ENCODE measurements at places on chromosomes 4 and X. TPM values are rescaled to one million over a fixed set of nuclear protein-coding genes. Genes with fewer than 3 reads are reported as not detected.
A peak's percentile ranks its signal among the peaks of the same experiment; 100 is the strongest.

GRCh38 chr4:128354205-128354821 lies 66.7 kb upstream of the PGRMC2 start:
- DNase-seq, result no peak

Gene FOXP3
- total RNA-seq, result 0.37 TPM

DNA sequence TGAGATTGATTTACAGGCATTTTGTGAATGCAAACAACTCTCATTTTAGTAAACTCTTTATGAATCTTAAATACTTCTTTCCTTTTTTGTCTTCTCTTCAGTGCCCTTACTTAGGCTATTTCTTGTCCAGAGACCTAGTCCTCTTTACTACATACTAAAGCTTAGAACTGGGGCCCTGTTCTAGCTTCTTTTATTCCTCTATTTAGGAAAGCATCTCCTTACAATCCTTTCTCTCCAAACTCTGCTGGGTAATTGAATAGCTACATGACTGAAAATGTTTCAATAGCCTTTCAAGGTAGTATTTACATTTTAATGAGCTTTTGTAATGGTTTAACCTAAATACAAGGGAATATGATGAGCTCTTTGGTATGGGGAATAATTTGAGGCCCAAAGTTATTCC lies 1701.5 kb upstream of the TENM3 start:
- DNase-seq, result no peak

Gene AFF2
- 7.3 TPM for total RNA-seq

GRCh38 chr4:173575482-173576152 lies 45.6 kb upstream of the HAND2 start:
- DNase-seq, result no peak

DNA sequence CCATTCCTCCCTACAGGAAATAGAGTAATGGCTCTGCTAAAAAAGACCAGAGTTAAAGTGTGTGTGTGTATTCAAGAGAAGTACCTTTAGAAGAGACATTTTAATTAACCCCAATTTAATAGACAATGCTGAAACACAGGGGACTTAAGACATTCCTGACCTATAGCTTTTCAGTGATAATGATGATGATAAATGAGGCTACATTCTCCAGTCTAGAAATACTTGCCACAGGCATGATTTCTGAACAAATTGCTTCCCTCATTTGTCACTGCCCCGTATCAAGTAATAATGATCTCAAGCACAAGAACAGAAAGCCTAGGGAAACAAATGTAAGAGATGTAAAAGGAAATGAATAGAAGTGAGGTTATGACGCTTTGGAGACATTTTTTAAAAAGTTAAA lies 117.1 kb downstream of the UNC5C start:
- no peak for DNase-seq

DNA sequence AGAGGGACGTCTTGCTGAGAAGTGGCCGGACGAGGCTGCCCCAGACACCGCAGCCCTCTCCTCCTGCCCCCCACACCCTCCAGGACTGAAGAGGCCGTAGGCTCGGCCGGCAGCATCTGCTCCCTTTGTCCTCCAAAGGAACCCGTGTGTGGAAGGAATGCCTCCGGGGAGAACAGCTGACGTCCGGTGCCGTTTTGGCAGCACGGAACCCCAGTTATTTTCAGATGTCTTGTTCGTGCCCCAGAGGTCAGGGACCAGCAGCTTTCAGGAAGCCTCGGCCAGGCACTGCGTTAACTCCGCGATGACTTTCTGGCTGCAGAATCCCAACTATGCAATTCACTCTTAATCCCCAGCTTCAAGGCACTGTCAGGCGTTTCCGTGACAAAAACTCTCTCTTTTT lies 10.9 kb upstream of the PPP2R3B start:
- peak; percentile 59 for DNase-seq

DNA sequence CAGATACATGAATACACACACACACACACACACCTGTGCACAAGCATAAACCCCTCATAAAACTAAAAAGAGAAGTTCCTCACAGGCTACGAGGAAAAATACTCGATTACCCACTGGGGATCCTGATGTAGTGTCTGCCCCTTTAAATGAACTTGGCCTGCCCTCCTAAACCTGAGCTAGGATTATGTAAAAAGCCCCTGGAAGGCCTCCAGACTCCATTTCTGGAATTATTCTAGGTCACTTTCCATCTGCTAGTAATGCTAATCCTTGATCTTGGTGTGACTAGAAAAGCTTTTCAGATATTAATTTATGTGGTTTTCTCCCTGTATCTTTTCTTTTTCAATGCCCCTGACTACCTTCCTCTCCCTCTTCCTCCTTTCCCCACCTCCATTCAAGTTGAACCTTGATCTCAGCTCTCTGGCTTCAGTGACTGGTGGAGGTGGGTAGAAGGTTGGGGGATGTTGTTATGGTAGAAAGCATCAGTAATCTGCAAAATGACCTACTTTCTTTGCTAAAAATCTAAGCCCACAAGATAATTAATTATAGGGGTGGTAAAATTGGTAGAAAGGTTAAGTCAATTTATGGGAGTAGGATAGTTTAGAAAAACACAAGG lies 25.5 kb upstream of the ZNF330 start:
- DNase-seq, result no peak

Gene CYSLTR1
- 0.09 TPM for total RNA-seq

Gene MEPE
- total RNA-seq, result not detected

Gene TRIM61
- 5.0 TPM for total RNA-seq

DNA sequence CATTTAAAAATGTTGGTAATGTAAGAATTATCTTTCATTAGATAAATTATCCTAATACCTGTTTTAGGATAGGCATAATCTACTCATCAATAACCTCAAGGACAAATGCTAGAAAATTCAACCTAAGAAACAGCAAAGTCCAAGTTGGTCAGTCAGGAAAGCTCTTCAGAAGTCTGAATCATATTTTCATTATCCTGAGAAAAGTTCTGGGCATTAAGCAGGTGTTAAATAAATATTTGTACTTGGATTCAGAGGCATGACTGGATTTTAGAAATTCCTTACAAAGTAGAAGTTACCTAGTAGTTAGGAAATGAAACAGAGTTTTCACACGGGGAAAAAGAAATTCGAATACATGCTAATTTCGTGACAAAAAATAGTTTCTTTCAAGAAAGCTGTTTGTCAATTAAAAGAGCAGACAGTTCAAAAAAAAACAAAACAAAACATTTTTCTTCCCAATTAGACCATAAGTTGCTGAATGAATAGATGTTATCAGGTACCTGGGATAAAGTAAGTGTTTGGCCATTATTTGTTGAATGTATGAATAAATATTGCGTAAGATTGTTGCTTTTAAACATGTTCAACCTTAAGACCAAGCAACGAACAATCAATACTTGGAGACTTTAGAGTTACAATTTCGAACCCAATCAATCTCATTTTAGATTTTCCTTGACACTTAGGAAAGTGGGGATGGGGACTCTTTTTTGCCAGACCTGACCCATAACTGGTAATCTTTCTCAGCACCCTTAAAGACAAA lies 48.5 kb downstream of the MAD2L1 start:
- DNase-seq, result no peak

Gene MUC7
- not detected for total RNA-seq

Gene DDIT4L
- 6.4 TPM for total RNA-seq

Gene RHOXF2
- not detected for total RNA-seq

Gene MAGEA8
- not detected for total RNA-seq

DNA sequence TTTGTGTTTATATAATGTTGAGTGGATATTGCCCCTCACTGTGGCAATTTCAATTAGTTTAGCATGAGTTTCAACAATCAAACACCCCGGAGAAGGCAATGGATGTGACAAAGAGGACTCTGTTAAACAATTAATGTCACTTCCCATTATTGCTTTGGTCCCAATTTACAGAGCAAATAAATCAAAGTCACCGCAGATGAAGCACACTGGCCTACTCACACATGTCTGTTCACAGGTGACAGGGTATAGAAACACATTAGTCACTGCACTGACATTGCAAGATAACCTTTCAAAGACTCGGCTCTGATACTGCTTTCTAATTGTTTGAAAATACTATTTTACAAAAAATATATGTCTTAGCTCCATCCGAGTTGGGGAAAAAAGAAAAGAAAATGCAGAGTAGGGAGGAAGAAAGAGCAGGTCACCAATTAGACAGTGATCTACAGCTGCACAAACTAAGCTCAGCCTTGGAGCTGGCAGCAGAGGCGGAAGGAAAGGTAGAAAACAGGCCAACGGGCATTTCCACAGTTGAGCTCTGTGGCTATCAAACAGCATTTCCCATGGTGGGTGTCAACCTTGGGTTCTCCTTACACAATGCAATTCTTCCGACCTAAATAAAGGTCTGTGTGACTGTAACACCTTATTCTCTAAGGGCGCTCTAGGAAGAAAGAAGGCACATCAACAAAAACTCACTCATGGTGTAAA lies 53.9 kb downstream of the PPARGC1A start:
- DNase-seq, result no peak

- DNase-seq, result no peak
These were observed 96.1 kb downstream of the MAMLD1 start for GRCh38 chrX:150459196-150459595.

DNA sequence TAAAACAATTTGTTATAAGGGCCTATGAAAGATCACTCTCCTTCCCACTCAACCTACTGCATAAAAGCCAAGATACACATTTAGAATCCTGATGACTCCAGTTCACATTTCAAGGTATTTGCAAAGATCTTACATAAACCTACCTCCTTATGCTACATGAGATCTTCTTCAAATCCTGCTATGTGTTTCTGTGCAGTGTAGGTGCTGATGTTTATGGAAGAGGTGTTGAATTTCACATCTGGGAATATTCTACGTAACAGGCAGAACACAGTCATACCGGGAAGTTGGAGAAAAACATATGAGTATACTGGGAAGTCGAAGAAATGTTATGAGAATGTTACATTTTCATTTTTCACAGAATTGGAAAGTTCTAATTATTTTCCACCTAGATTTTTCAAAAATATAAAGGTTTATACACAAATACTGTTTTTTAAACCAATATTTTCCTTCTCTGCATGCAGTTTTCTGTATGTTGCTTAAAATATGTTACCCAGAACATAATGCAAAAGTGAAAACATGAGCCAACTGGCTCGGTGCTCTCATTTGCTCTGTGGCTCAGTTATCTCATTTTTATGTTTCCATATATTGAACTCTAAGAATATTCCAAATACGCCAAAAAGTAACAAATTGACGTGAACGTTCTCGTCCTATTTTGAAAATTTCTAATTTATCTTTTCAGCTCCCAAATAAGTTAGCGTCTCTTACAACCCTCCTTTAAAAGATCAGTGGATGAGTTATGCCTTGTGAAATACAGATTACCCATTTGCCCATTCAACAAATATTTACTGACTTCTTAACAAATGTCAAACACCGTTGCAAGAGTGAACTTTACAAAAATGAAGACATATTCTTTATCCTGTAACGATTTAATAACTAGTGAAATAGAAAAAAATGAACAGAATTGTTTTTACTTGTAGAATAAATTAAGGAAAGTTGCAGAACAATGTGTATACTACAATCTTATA lies 899.3 kb downstream of the STIM2 start:
- no peak for DNase-seq

GRCh38 chr4:123170843-123171242 lies 225.8 kb upstream of the SPRY1 start:
- DNase-seq, result no peak

GRCh38 chrX:115697806-115698205 lies 136.8 kb downstream of the PLS3 start:
- DNase-seq, result no peak

Gene TMEM31
- total RNA-seq, result not detected

- DNase-seq, result no peak
These were observed 203.1 kb upstream of the NDST3 start for GRCh38 chr4:117831060-117831683.

Gene TCEAL5
- total RNA-seq, result 6.6 TPM

Gene GCNA
- 0.95 TPM for total RNA-seq

Gene FGF13
- 36.1 TPM for total RNA-seq

GRCh38 chr4:149933883-149934282 lies 118.2 kb upstream of the IQCM start:
- DNase-seq, result no peak

DNA sequence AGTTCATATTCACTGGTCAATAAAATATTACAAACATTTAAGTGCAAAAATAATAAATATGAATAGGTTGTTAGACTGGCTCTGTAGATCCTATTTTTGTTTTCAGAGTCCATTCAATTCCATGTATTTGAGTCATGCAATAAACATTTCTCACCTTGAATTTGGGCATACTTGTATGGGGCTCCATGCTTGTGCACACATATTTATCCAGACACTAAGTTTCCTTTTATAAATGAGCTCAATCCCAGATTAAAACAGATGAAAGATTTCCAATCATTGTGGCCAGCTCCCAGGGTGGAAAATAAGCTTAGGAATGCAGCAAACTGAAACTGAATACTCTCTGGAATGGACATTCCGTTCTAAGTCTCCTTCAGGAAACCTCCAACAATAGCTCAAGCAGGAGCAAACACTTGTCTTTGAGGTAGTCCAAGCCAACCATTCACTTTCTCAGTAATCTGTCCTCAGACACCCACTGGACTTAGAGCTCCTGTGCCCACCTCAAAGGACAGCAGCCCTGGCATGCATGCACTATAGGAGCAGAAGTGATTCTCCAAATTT lies 16.4 kb downstream of the DMD start:
- DNase-seq, result no peak

GRCh38 chrX:40055495-40055894 lies 42.3 kb downstream of the BCOR start:
- DNase-seq, result no peak

DNA sequence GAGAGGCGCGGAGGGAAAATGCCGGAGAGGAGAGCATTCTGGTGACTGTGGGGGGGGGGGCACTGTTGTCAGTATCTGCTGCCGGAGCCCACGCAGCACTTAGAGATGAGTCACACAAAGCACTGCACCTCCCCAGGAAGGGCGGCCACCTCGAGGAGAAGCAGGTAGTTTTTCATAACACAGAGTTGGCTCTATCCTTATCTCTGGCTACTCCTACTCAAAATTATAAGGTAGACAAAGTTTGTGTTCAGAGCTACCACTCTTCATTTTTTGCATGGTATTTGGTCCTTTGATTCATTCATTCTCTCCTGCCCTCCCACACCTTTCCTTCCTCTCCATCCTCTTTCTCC lies 76.2 kb upstream of the SCOC start:
- no peak for DNase-seq

DNA sequence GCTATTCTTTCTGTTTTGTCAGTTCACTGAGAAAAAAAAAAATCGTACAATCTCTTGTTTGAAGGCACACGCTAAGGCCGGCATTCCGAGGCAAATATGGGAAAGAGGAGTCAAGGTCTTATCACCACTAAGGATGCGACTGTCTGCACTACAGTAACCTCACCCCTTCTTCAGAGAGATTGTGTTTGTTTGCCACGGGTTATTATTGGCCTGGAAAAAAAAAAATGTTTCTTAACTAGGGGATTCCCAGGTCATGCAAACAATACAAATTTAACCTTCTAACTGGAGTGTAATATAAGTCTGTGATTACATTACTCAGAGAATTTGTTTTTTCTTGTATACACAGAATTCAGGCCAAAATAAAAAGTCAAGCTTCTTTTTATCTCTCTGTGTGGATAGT lies 168.3 kb downstream of the TMA16 start:
- no peak for DNase-seq

Gene HTT-AS
- total RNA-seq, result not detected

Gene APLN
- 1.1 TPM for total RNA-seq

GRCh38 chrX:130715299-130715698 lies 187.7 kb downstream of the ENOX2 start:
- DNase-seq, result no peak

- no peak for DNase-seq
These were observed 808 bp downstream of the THAP6 start for GRCh38 chr4:75514949-75515612.

GRCh38 chrX:43676971-43677572 lies 21.0 kb downstream of the MAOA start:
- no peak for DNase-seq
